A549 treated with DMSO at 1 μM for 4 hours (cell line): ENCODE measurements at places on chromosomes 13 and 19. TPM values are rescaled to one million over a fixed set of nuclear protein-coding genes. Genes with fewer than 3 reads are reported as not detected.

Gene SLC25A42
- 0.43 to 1.1 TPM (median 0.89 TPM) in 5 replicates for total RNA-seq

Gene LMTK3
- 2.4 to 4.8 TPM (median 3.8 TPM) in 5 replicates for total RNA-seq

Gene ZNF667
- not detected in 5 replicates for total RNA-seq

Gene KLF12
- 1.9 to 3.1 TPM (median 2.8 TPM) in 5 replicates for total RNA-seq

Gene ZNF665
- total RNA-seq = not detected in 5 replicates

Gene OR2Z1
- not detected in 5 replicates for total RNA-seq
